Activated CD4-positive, alpha-beta memory T cell treated with anti-CD3 and anti-CD28 coated beads for 36 hours (primary cell): ENCODE measurements at places on chromosomes 5 and 9. TPM values are rescaled to one million over a fixed set of nuclear protein-coding genes. Genes with fewer than 3 reads are reported as not detected.

DNA sequence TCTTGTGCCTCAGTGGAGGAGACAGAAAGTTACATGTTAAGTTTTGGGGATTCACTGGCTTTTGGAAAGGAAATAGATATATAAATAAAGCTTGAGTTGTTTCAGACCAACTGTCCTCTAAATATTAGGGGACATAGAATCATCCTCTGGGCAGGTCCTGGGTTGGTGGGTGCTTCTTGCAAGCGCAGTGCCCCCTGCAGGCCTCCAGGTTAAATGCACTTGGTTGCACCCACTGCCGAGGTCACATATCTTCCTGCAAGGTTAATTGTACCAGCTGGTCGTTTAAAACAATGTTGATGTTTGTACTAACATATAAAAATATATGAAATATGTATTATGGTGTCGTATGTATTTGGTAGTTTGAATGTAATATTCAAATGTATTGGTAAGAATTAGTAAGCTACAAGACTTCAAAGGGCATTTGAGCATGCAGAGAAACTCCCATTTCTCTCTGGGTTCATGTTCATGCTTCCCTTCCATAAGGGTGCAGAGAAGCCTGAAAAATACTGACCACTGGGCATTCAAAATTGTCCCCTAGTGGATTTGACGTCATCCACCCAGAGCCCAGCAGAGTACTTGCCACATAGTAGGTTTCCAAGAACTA lies 87.0 kb downstream of the ZNF618 start:
- no peaks in the 10 kb centered on the region for H3K27me3 ChIP-seq
- peak; percentile 60 for DNase-seq
- H3K4me1 ChIP-seq: no peaks in the 10 kb centered on the region
- H3K36me3 ChIP-seq: no peaks in the 10 kb centered on the region
- no peak overlapping the region for H3K27ac ChIP-seq

DNA sequence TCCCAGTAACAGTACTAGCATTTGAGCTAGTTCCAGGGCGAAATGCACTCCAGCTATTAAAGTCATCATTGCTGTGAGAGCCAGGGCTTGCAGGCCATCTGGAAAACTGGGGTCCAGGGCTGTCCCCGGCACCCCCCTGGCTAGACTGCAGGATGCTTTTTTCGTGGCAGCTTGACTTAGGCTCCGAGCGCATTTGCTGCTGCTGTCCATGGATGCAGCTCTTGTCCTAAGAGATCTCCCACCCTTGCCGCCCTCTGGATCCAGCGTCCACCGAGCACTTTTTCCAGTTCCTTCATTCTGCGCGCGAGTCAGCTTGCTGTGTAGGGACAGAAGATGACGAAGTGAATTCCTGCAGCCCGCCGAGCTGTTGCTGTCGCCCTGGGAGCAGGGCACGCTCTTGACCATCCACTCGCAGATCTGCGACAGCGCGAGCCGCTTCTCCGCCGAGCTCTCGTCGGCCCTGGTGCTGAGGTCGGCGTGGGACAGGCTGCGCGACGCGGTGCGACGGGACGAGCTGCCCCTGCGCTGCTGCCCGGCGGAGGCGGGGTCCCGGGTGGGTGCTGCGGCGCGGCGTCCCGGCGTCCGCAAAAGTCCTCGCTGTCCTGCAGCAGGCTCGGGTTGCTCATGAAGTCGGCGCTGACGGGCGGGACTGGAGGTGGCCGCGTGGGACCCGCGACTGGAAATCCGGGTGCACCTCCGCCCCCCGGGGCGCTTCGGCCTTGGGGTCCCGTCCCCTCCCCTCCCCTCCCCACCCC lies 30.7 kb downstream of the OR2V1 start:
- H3K4me3 ChIP-seq: no peak overlapping the region
- H3K27ac ChIP-seq: no peak overlapping the region
- H3K4me1 ChIP-seq: peaks cover 12% of the 10 kb centered on the region
- peaks cover 33% of the 10 kb centered on the region for H3K27me3 ChIP-seq

DNA sequence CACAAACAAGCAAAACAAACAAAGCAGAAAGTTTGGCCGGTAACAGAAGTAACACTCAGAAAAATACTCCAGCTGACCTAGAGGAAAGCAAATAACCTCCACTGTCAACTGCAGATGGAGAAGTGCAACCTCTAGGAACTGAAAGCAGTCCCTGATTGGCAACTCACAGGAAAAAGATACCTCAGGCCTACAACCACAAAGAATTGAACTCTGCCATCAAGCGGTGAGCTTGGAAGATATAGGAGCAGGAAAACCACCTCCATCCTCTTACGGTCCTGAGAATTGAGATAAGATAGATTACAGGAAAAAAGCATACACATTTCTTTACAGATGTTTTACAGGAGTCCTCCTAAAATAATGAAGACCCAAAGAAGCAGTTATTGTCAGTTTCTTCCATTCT lies 184.5 kb downstream of the PDZD2 start:
- no peak for DNase-seq
- no peak overlapping the region for H3K4me3 ChIP-seq
- no peaks in the 10 kb centered on the region for H3K4me1 ChIP-seq
- no peaks in the 10 kb centered on the region for H3K36me3 ChIP-seq
- H3K27ac ChIP-seq: no peak overlapping the region

BHMT gene
- not detected for total RNA-seq

DNA sequence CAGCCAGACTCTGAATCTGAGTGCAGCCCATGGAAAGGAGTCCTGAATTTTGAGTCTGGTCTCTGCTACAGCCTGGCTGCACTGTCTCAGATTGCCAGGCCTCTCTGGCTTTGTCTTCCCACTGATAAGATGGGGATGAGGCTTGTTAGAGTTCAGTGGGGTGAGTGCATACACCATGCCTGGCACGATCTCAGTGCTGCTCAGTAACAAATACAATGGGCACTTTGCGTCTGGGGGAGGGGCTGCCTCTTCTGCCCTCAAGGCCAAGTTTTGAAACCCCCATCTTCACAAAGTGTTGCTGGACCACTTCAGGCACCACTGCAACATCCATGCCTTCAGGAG lies 49.0 kb downstream of the PPARGC1B start:
- H3K27ac ChIP-seq: no peak overlapping the region
- H3K27me3 ChIP-seq: no peaks in the 10 kb centered on the region
- H3K4me1 ChIP-seq: peaks cover 15% of the 10 kb centered on the region

ZDHHC11 gene
- 7.9 TPM for total RNA-seq

DNA sequence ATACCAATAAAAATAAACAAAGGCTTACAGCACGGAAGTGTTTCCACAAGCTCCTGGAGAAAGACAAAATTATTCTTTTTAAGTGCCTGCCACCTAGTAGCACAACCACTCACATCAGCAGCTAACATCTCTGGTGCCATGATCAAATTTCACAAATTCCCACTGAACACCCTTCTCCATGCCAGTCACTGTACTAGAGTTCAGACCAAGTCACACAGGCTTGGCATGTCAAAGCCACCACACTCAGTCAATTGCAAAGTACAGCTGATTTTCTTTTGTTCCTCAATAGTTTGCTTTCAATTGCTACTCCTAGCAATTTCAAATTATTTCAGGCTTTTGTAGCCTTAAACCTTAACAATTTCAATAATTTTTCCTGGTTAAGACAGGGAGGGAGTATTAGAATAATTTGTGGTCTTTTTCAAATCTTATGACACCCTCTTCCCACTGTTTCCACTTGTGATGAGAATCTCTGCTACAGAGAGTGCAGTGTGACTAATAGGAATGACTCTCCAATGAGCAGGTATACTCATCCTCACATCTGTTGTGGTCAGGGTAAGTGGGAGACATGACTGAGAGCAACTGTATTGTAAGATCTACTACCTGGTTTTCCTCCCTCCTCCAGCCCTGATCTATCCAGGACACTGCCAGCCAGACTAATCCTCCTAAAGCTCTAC lies 46.2 kb downstream of the RNF145 start:
- DNase-seq: peak; percentile 24
- H3K4me3 ChIP-seq: no peak overlapping the region
- H3K4me1 ChIP-seq: peaks cover 41% of the 10 kb centered on the region
- H3K36me3 ChIP-seq: peaks cover 36% of the 10 kb centered on the region
- H3K27me3 ChIP-seq: no peaks in the 10 kb centered on the region

- H3K36me3 ChIP-seq: no peaks in the 10 kb centered on the region
- DNase-seq: no peak
- no peak overlapping the region for H3K27ac ChIP-seq
Measured at GRCh38 chr9:18739127-18739526, 265.2 kb downstream of the ADAMTSL1 start.

IL33 gene
- not detected for total RNA-seq

GRCh38 chr5:72093824-72094223 lies 13.5 kb upstream of the MAP1B start:
- DNase-seq: peak; percentile 23
- no peak overlapping the region for H3K27ac ChIP-seq
- no peak overlapping the region for H3K4me3 ChIP-seq
- H3K36me3 ChIP-seq: no peaks in the 10 kb centered on the region
- H3K4me1 ChIP-seq: peaks cover 11% of the 10 kb centered on the region

DNA sequence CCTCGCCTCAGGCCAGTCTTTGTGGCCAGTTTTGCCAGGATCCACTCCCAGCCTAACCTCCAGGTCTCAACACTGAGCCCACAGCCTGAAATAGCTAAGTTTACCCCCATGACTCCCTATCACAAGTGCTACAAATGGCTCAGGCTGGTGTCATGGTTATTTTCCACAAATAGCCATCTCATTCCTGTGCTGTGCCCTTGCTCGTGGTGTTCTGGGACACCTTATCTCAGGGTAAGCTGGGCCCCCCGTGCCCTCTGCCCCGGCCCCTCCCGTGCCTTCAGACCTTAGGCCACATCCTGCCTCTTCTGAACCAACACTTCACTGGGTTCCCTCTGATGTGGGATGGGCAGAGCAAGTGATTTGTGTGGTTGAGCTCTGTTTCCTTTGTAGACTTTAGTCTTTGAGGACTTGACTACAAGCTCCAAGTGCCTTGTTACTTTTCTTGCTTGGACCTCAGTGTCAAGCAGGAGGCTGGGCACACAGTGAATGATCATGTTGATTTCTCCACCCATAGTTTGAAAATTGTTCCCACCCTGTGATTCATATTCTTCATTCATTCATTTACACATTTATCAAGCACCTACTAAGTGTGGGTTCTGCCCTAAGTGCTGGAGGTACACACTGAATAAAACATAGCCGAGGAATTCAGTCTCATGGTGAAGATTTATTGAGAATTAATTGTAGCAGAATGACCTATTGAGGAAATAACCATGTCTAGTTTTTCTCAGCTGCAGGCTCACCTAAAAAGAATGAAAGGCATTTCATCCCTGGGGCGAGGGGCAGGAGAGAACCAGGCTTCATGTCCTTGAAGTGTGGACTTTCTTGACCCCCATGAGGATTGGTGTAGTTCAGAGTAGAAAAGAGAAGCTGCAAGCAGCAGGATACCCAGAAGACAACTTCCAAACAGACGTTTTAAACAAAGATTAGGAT lies 84.5 kb upstream of the CTNNA1 start:
- peaks cover 20% of the 10 kb centered on the region for H3K4me1 ChIP-seq
- no peak overlapping the region for H3K4me3 ChIP-seq
- peak; percentile 61 for DNase-seq
- no peak overlapping the region for H3K27ac ChIP-seq

DNA sequence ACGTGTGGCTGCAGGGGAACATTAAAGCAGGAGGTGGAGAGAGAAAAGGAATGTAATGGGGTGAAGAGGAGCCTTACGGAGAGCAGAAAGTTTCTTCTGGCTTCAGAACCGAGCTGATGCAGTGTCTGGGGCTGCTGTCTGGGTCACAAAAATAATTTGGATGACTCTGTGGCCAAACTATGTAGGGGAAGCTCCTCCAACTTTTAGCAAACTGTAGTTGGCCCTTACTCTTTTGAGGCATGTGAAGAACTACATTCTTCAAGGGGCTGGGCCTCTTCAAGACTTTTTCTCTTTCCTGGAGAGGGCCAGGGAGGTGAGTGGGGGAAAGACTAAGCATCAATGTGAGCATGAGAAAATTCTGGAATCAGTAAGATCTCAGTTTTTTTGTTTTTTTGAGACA lies 31.9 kb upstream of the SPARC start:
- H3K36me3 ChIP-seq: no peaks in the 10 kb centered on the region
- no peak for DNase-seq
- H3K27me3 ChIP-seq: no peaks in the 10 kb centered on the region
